ENCODE measurements at places on chromosomes 4 and X.

- DNase-seq = no peak
These were observed 677.4 kb upstream of the NDST4 start for GRCh38 chr4:115790812-115791211.

- no peak for DNase-seq
These were observed 15.0 kb upstream of the MTNR1A start for GRCh38 chr4:186570193-186570996.

- DNase-seq = no peak
These were observed 66.9 kb upstream of the WDR1 start for GRCh38 chr4:10183462-10183861.

DNA sequence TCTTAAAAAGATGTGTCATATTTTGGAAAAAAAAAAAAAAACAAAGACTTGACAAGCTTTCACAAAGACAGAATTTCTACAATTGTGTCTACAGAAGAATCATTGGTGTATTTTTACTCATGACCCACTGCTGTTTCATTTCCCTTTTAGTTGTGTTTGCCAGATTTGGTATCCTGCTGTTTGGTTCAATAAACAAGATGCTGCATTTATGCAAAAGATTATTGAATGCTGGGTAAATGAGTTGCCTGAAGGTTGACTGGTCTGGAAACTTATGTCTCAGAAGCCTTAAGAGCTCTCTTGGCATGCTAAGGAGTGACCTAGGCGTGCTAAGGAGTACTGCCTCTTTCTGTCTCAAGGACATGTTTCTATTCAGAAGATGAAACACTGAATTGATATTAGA, 64.9 kb upstream of the NPY2R start:
- no peak for DNase-seq

DNA sequence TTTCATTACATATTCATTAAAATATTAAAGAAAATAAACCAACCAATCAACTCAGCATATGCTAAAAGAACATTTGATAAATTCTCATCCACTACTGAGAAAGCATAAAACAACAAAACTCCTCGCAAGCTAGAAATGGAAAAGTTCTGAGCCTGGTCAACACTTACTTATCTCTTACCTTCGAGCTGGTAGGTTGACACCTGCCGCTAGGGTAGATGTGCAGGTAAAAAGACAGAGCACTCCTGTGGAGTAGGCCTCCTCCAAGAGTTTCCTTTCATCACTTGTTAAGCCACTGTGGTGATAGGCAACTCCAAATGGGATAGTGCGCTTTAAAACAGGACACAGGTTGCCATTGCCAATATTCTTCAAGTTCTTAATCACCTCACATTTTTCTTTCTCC, 18.9 kb downstream of the HELQ start:
- DNase-seq = no peak

DNA sequence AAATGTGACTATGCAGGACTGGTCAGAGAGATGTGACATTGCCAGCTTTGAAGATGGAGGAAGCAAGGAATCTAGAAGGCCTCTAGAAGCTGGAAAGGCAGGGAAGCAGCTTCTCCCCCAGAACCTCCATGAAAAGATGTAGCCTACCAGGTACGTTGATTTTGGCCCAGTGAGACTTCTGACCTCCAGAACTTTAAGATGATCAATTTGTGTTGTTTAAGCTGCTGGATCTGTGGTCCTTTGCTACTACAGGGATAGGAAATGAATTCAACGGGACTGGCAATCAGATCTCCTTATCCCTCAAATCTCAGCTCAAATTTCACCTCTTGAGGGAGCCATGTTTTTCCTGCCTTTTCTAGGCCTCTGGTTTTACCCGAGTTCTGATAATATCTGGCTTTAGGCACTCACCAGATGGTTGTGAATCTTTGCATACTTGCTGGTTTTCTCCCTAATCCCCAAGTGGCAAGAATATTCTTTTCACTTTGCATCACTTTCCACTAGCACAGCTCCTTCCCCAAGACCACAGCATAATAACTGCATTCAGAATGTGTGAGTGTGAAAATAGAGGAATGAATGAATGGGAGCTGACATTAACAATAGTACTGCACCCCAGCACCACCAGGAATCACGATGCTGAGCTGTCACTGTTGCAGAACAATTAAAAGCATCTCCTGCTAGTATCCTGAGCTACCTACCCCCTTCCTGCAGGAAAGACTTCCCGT, 25.5 kb upstream of the TMSB4X start:
- DNase-seq = no peak

- no peak for DNase-seq
These were observed 275.4 kb upstream of the CPEB2 start for GRCh38 chr4:14726877-14727361.

DNA sequence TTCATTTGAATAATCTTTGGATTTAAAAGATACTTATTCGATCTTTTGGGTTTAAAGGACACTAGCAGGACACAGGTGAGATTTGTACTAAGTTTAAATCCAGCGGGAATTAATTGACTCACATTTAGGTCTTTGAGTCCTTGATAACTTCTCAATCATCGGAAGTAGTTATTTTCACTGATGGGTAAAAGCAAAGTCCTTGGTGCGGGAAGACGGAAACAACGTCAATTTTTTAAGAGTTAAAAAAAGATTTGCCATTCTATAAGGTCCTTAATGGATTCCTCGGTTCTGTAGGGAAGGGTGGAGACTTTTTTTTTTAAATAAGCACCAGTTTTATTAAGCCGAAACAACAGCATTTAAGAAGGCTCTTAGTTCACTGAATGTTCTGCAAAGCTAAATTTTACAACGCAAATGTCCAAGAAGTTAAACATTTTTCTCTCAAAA, 2.9 kb downstream of the TMSB4X start:
- DNase-seq = no peak

- no peak for DNase-seq
These were observed 7.0 kb downstream of the PKD2 start for GRCh38 chr4:88014386-88014905.

GRCh38 chr4:48653217-48654014, 126.7 kb downstream of the FRYL start:
- DNase-seq = no peak

DNA sequence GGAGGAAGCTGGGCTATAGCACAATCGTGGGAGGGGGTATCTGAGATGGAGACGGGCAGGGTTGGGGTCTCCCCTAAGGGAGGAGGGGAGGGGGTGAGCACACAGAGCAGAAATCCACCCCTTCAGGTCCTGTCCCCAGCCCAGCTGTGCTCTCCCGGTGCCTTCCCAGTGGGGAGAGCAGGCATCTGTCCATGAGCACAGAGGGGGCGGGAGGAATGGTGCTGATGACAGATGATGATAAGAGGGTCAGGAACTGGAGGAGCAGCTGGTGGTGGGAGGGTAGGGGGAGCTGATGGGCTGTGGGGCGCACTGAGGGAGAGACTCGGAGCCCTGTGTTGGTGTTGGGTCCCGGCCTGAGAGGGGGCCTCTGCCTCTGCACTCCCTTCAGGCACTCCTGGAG, 8.6 kb downstream of the ATP2B3 start:
- no peak for DNase-seq

DNA sequence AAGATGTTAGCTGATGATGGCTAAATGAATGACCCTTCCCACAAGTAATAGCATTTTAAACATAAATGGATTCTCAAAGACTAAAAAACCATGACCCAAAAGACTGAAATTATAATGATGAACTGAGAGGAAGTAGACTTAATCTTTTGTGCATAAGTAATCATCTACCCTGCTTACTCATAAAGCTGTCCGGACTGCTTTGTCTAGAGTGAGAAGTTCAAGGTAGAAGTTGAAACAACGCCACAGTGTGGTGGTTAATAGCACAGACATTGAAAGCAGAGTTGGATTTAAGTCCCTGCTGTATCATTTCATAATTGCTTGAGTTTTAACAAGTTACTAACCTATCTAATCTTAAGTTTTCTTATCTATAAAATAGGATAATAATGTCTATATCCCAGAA, 346.6 kb downstream of the CENPC start:
- DNase-seq = no peak

GRCh38 chr4:951594-952468, 19.6 kb downstream of the TMEM175 start:
- DNase-seq = no peak

DNA sequence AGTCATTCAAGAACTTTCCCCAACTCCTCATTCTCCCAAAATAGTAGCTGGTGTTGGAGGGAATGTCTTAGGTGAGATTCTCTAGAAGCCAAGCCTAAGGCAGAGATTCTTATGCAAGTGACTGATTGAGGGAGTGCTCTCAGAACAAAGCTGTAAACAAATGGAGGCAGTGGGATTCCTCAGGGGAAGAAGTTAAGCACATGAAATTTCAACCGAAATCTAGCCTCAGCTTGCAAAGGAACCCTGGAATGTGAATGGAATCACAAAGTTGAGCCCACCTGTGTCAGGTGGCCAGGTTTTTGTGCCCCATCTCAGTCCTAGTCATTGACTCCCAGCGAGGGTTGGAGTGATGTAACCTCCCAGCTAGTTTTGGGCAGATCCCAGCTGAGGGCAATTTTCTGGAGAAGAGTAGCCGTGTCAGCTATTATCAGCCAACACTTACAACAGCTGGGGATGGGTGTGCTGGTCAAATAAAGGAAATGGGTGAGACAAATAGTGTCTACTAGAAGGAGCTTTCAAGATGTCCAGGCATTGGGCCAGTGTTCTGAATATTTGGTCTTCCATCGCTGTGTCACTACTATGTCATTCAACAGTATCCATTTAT, 29.7 kb upstream of the FGF2 start:
- no peak for DNase-seq
